ENCODE measurements at places on chromosomes 3 and 15.

DNA sequence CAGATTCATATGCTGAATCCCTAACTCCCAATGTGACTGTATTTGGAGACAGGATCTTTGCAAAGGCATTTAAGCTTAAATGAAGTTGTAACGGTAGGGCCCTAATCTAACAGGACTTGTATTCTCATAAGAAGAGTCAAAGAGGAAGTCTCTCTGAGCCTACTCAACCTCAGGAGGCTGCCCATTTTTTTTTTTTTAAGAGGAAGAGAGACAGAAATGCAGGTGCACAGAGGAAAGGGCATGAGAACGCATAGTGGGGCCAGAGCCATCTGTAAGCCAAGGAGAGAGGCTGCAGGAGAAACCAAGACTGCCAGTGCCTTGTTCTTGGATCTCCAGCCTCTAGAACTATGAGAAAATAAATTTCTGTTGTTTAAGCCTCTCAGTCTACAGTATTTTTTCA lies 28.4 kb downstream of the ZNF860 start:
- no peak for DNase-seq

DNA sequence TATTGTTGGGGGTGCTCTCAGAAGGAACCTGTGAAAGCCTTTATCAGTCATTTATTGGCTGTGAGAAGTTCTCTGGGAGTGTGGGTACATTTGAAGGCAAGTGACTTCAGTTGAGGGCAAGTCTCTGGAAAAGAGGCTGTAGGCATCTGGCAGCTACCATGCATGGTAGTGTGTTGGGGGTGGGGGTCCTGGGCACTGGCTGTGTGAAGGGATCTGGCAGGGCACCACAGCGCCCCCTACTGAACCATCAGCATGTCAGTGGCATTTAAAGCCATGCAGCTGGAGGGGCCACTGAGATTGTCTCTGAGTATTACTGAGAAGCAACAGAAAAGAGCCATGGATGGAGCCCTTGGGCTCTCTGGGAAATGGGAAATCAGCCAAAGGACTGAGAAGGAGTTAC lies 30.6 kb downstream of the CRTAP start:
- peak; percentile 59 for DNase-seq

DNA sequence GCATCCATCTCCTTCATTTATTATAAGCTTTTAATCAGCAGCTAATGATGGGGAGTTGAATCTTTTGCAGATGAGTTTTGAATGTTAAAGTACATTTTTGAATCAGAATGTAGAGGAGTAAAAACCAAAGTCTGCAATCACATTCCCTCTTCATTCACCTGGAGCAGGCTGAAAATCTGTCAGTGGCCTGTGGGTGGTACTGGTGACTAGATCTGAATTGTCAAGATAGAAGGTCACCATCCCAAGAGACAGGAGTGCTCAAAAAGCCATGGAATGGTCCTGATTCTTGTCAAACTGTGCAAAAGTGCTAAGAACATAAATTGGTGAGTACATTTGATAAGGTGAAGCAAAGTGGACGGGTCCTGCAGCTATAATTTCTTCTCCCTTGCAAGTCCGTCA lies 881.3 kb upstream of the NR2F2 start:
- no peak for DNase-seq

- no peak for DNase-seq
Measured at GRCh38 chr3:136078421-136079364, 113.2 kb downstream of the PPP2R3A start.

DNA sequence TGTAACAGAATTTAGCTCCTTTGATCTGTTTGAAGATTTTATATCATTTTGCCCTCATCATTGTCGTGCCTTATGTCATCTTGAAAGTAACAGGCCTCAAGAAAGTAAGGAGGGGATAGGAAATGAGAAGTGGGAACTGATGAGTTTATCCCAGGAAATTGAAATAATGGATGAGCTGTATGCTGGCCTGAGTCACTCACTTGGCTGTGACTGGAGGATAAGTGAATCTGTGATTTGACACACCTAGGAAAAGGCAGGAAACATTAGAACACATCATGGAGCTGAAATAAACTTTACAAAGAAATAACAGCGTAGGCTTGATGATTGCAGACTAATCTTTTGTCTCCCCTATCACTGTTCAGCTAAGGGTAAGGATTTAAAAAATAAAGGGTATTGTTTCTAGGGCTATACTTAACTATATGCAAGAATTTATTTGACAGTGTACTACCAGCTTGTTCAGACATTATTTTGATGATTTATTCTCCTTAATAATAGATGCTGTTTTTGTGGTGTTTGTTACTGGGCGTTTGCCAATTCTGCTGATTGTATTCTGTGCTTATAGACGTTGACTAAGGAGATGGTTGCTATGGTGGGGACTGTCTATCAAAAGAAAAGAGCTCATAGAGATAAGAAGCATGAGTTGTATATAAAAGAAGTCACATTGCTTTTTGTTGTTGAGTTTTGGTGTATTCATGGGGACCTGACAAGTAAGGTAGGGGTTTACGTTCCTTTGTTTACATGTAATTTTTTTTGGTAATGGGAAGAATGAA lies 105.6 kb upstream of the ROPN1 start:
- no peak for DNase-seq

DNA sequence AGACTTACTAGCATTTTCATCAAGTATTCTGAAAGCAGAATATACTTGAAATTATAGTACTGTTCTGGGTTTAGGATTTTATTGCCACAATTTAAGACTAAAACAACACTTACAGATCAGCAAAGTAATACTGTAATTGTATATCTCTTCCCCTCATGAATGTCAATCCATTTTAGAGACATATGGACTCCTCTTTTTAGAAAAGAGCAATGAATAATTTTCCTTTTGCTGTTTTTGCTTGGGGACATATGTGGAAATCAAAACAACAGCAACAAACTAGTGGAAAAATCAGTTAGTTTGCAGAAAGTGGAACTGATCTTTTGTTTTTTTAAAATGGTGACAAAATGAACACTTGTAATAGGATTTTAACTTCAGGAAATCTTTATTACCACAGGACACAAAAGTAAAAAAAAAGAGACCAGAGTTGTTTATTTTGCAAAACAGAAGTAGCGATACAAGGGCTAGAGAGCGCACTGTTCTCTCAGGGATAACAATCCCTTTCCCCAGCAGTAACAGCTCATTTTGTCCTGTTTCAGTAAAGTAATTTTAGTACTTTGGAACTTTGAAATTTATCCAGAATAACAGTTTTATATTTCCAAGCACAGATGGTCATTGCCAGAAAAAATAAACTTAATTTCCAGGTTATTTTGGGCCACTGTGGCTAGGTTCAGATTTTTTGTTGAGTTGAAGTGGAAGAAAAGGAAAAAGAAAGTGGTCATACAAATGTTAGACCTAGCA lies 17.1 kb downstream of the LEKR1 start:
- no peak for DNase-seq

GRCh38 chr15:73344056-73344455 lies 24.7 kb downstream of the HCN4 start:
- no peak for DNase-seq

GRCh38 chr3:123638936-123639689 lies 54.3 kb upstream of the HACD2 start:
- DNase-seq = no peak

- DNase-seq = no peak
Measured at GRCh38 chr15:59862191-59863155, 141.6 kb upstream of the FOXB1 start.

DNA sequence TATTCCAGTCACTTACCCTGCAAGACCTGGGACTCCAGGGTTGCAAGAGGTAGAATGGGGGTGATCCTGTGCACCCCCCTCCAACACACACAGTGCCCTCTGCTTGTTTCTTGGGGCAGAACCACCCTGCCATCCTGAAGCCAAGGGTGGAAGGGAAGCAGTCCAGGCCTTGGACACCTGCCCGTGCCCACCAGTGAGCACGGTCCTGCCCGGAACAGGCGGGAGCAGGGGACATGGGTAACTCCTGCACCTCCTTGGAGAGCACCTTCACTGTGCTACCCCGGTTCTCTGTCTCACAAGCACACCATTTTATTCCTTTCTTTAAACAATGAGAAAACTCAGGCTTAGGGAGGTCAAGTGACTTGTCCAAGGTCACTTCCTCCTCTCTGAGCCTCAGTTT lies 57.0 kb downstream of the SLC6A6 start:
- DNase-seq = no peak

DNA sequence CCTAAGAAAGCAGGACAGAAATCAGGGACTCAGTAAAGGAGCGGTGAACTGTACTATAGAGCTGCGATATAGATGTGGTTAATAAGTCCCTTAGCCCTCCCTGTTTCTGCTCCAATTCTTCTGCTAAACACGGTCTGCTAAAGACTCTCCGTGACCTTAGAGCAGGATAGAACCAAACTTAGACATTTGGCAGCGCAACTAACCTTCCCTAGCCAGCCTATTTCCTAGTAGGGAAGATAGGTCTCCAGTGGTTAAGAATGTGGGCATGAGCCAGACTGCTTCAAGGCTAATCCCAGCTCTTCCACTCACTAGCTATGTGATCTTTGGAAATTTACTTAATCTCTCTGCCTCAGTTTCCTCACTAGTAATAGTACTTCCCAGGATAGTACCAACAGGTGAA lies 193.6 kb upstream of the IL12A start:
- DNase-seq = no peak

DNA sequence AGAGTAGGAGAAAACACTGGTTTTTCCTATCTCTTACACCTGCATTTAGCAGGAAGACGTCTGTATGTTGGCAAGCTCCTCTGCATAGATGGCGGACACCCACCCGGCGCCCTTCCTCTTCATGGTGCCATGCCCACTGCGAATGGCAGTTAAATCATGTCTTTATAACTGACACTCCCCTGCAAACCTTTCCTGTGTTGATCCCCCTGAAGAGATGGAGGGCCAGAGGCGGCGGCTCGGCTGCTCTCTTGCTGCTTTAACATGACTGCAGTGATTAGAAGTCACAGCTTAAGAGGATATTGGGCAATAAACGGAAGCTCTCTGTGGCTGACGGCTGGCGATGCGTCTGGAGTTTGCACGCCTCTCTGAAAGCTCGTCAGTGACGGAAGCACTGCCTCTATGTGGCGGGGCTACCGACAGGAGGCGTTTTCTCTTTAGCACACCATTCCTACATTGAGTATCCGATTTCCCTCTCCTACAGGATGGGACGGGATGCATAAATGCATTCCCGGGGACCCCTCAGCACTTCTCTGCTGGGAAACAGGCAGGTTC lies 25.5 kb upstream of the SNRPA1 start:
- DNase-seq = peak; percentile 69

DNA sequence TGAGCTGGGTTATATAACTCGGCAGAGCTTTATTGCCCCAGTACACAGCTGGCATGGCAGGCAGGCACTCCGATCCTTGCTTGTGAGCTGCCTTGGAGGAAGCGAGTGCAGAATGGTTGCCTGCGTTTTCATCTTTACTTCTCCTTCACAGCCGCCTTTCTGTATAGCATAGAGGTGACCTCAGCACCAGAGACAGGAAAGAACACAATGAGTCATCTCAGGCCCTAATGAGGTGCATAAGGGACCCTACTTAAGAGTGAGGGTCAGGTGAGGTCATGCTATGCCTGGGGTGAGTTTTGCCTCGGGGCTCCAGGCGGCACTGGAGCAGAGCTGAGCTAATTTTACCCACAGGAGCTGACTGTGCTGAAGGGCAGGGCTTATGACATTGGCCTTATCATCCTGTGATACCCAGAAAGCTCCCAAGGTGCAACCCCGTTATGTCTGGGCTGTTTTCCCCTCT lies 43.5 kb downstream of the LPP start:
- DNase-seq = no peak

DNA sequence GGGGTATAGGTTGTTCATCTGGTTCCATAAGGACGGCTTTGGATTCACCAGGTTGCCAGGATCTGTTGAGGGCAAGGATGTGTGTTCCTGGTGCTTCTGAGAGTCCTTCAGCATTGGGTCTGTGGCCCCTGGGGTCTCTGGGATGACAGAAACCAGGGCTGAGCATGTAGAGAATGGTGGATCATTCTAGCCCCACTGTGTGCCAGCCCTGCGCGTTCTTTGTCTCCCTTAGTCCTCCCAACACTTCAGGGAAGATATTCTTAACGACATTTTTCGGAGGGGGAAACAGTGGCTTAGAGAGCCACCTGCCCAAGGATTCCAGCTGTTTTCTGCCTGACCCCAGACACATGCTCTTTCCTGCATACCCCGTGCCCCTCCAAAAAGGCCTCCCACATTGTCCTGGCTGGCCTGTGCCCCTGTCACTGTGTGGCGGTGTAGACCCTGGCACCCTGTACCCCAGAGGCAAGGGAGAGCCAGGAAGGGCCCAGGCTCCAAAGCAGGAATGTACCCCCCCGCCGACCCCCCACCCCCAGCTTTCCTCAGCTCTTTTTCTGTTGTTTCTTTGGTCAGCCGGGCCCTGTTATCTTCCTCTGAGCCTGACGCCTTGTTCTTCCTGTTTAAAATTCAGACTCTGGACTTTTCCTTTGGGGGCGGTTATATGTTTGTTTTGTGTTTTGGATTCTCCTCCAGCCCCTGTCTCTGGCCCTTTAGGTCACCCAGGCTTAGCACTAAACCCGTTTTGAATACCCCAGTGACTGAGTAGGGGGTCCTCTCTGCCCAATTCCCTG lies 57.8 kb upstream of the SMAD6 start:
- no peak for DNase-seq

- DNase-seq = no peak
Measured at GRCh38 chr15:69736161-69736560, 283.5 kb downstream of the RPLP1 start.

GRCh38 chr3:37144806-37145205 lies 29.6 kb downstream of the LRRFIP2 start:
- no peak for DNase-seq

- no peak for DNase-seq
Measured at GRCh38 chr3:150710097-150710496, 6.4 kb upstream of the ERICH6 start.

GRCh38 chr15:67832897-67833709 lies 6.7 kb downstream of the RNU6-1 start:
- DNase-seq = no peak

GRCh38 chr15:90189781-90190467 lies 11.2 kb upstream of the SEMA4B start:
- DNase-seq = no peak

DNA sequence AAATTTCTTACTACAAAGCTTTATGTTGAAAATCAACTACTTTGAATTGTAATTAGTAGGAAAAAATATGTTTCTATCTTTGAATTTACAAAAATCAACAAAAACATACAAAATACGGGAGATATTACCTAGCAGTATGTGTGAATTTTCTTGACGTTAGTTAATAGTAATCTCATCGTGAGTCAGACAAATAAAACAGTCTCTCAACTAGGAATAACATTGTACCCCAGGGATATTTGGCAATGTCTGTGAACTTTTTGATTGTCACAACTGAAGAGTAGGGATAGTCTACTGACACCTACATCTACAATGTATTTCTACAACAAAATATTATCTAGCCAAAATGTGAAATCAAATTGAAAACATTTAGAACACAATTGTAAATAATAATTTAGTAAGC lies 250.3 kb downstream of the POLQ start:
- DNase-seq = no peak

GRCh38 chr3:98961161-98962155 lies 60.0 kb upstream of the DCBLD2 start:
- no peak for DNase-seq

All from stimulated activated CD8-positive, alpha-beta memory T cell treated with anti-CD3 and anti-CD28 coated beads, Interleukin-4, amount 100 ng/mL, for 48 hours (primary cell).